AG09309 (cell line): ENCODE measurements at places on chromosomes 1 and 21.

- DNase-seq, result no peak
Observed at GRCh38 chr1:81254560-81254959, 546.2 kb upstream of the ADGRL2 start.

- no peak for DNase-seq
Observed at GRCh38 chr1:211893260-211893659, 62.7 kb upstream of the LPGAT1 start.

DNA sequence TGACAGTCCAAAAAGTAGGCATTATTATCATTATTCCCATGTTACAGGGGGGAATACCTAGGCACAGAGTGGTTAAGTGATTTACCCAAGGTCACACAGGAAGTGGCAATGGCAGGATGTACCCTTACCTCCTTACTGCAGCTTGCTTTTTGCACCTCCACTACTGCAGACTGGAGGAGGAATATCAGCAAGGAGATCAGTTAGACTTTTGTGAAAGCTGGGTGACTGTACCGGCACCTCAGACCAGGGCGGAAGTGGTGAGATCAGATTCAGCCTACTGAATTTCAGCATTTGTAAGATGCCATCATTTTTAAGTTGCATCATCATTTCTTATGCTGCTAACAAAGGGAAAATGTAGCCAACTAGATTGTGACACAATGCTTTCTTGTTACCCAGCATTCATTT is 4.5 kb downstream of the ADARB1 start:
- peak; percentile 72 for DNase-seq

DNA sequence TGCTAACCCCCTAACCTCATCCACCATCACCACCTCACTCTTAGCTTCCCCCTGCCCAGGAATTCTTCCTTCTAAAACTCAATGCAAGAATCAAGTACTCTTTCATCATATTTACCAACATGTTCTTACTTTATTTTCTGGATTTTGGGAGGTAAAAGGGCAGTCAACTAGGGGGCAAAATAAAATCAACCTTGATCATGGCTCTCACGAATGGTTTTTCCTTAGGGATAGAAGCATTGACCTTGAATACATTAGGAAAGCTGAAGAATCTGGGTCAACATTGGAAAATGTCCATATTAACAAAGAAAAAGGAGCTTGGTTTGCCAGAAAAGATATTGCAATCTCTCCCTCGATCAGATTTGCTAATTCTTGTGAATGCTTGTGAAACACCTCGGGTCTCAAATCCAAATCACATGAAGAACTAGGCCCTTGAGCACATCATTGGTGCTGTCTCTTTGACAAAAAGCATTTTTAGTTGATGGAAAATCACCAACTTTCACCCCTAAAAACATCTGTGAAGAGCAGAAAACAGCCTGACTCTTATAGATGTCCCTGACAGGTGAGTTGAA is 58.9 kb downstream of the ZC3H11B start:
- peak; percentile 11 for DNase-seq

DNA sequence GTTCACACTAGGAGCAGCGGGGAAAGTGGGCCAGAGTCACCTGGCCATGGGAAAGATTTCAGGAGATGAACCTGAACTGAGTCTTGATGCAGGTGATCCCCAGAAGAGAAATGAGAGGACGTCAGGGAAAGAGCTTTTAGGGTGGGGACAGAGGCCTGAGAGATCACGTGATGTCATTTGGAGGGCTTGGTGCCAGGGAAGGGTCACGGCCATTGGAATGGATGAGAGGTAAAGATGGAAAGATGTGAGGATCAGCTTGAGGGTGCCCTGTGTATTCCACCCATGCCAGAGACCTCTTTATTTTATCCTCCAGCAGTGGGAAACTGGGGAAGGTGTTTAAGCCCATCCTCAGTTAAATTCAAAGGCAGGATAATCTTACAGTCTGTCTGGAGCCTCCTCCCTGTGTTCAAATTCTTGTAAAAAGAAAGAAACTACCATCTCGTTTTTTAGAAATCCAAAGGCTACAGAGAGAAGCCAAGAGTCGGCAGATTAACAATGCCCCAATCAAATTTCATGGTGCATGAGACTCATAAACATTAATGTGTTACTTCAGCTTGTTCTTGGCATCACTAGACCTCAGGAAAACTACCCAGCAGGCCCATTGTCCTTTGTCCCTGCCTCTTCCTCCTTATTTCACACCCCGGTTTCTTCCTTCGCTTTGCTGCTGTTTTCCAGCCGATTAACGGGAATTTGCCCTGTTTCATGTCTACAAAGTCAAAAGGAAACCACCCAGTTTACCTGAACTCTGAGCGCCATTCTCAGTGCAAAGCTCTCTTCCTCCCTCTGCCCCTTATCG is 93.1 kb upstream of the LRRC8D start:
- no peak for DNase-seq

- no peak for DNase-seq
Observed at GRCh38 chr1:157415661-157416060, 136.7 kb downstream of the FCRL5 start.

DNA sequence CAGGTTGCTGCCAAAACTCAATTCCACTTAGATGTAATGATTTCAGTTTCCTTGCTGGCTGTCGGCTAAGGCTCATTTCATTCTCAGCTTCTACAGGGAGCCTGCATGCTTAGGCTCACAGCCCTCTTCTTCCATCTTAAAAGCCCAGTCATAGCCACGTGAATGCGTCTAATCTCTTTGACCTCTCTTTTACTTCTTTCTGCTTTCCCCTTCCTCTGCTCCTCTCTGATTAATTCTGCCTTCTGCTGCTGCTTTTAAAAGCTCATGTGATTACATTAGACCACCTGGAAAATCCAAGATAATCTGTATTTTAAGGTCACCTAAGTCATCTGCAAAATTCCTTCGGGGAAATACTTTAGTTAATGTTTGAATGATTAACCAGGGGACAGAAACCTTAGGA is 812.8 kb upstream of the BRINP3 start:
- DNase-seq, result no peak

DNA sequence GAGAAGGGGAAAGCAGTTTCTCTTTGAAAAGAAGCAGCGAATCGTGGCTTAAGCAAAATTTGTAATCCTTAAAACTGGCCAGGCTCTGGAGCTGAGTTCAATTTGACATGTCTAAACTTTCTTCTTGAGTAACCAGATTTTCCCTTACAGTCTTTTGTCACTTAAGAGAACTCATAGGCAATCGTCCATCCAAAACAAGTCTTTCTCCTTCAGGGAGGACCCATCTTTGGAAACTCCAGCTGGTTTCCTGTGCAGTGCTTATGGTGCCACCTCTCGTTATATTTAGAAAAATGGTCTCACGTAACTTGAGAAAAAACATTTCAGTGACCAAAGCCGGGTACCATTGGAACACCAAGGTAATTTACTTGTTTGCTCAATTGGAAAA is 1.8 kb upstream of the PTTG1IP start:
- DNase-seq, result no peak

DNA sequence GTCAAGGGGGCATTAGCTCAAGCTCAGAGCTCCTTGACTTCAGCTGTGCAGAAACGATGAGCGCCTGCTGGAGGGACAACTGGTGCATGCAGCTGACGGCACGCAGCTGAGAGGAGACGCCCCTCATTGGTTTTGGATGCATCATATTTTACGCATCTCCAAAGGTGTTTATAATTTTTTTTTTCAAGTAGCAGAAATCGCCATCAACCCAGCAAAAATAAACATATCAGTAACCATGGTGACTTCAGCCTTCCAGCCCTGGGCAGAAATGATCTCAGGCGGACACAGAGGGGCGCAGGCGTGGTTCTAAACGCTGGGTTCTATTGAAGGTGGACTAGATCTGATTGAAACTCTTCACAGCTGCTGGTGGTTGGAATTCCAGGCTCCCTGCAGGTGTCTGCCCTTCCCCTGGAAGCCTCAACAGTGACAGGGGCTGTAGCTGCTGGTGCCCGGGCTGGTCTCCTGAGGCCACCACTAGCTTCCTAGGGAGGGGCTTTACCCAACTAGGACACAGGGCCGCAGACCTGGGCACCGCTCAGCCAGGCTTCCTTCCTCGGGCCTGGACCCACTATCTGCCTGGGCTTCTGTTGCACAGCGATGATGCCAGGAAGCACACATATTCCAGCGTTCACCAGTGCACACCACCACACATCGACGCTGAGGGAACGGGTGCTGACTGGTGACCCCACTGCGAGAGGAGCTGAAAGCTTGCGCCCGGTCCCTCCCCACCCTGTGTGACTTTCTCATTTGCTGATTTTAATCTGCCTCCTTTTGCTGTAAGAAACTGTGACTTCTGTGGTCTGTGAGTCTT is 63.7 kb upstream of the ABCG1 start:
- no peak for DNase-seq

- no peak for DNase-seq
Observed at GRCh38 chr1:196684476-196684875, 32.6 kb downstream of the CFH start.

- no peak for DNase-seq
Observed at GRCh38 chr21:22842875-22843274, 1844.7 kb downstream of the NCAM2 start.

DNA sequence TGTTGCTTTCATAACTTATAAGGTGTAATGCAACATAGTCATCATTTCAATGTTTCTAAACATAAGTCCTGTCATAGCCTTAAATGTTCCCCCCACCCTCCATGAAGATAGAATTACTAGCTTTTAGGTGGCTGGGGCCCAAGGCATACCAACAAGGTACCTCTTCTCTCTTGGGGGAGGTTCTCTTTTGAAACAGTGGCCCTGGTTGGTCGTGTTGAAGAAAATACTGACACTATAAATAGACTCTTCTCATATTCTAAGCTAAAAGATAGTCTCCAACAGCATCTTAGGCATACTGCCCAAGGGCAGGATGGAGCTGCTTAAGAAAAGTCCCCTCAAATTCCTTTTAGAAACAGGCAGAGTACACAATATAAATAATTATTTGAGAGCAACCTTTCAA is 255.0 kb downstream of the FAF1 start:
- no peak for DNase-seq

DNA sequence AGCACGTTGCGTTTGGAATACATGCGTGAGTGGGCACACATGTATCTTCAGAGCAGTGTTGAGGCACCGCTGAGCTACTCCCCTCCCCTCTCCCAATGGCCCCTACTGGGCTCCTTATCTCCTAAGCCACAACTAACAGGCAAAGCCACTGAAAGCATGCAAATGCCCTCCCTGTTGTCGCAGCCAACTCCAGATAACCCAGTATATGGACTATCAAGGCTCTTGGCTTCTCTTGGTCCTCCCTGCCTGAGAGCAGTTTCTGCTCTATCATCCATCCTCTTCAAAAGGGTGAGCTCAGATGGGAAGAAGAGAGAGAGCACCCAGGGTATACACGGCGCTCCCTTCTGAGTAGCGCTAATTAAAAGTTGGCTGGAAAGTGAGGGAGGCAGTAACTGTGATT is 58.5 kb upstream of the CNTN2 start:
- DNase-seq, result no peak
